ENCODE measurements at places on chromosomes 12 and 14.

DNA sequence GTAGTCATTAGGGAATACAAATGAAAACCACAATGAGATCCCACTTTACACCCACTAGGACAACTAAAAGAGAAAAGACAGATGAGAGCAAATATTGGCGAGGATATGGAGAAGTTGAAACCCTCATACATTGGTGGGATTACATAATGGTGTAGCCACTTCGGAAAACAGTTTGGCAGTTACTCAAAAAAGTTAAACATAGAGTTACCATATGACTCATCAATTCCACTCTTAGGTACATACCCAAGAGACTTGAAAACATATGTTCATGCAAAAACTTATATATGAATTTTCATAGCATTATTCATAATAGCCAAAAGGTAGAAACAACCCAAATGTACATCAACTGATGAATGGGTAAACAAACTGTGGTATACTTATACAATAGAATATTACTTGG, 27.1 kb downstream of the ALDH1L2 start:
- no peak for DNase-seq

DNA sequence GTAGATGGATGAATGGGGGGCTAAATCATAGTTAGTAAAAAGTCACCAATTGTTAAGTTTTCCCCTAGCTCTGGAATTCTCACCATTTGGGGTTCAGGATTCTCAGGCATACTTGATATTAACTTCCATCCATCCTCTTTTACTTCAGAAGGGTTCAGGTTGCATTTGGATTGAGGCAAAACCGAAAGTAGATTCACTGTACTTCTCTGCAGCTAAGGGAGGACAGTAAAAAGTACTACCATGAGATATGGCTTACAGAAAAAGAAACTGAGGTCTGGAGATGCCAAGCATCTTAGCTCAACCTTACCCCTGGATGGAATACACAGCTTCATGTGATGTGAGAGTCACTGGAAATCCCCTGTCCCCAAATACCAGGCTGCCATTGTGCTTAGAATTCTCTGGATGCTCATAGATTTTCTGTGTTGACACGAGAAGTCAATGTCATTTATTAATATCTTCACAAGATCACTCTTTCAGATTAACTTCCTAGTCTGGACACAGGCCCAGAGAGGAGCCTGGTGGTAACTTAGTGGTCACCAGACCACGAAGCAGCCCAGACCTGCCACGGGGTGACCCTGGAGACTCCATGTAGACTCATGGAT, 87.1 kb downstream of the SSPN start:
- no peak for DNase-seq

DNA sequence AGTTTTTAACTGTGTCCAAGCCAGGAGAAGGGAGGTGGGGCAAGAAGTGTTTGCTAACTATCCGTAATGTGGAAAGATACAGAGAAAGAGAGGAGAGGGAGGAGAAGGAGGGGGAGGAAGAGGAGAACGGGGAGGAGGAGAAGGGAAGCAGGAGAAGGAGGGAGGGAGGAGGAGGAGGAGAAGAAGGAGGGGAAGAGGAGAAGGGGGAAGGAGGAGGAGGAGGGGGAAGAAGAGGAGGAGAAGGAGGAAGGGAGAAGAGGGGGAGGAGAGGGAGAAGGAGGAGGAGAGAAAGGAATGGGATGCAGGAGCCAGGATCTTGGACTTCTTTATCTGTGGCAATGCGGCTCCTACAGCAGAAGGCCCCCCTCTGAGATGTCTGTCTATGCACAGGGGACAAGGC, 510.3 kb upstream of the CCDC196 start:
- no peak for DNase-seq

GRCh38 chr14:67373347-67373746, 13.2 kb downstream of the EIF2S1 start:
- DNase-seq, result no peak

- DNase-seq, result no peak
Measured at GRCh38 chr12:15592934-15593333, 196.3 kb downstream of the EPS8 start.

DNA sequence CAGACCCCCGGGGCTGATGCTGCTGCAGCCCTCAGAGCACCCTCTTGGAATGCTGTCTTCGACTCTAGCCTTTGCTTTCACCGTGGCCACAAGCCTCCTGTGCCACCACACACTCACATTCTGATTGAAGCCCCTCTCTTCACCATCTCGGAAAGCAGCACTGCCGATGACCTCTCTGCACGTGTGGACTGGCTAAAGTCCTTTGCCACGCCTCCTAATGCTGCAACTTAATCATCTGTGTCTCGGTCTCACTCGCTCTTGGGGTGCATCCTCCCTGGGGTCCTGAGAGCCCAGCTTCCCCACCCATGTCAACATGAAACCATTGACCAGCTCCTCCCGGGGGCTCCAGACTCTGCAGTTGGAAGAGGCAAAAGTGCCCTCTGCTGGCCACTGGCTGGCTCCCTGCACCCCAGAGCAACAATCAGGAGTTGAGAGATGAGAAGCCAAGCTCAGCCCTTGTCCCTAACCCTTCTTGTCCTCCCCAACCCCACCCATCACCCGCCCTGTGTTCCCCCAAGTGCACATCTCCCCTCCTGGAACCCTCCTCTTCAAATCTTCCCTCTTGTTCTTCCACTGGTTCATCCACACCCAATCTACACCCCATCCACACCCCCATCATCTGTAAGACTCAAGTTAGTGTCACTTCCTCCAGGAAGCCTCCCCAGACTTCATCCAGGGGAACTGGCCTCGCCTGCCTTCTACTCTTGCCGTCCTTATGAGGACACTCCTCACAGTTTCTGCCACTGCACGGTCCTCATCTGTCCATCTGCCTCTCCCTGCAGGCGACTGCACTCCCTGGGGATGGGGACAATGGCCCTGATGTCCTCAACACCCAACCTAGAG, 23.6 kb upstream of the FAM181A start:
- no peak for DNase-seq

- no peak for DNase-seq
Measured at GRCh38 chr12:88726806-88727720, 146.8 kb upstream of the KITLG start.

DNA sequence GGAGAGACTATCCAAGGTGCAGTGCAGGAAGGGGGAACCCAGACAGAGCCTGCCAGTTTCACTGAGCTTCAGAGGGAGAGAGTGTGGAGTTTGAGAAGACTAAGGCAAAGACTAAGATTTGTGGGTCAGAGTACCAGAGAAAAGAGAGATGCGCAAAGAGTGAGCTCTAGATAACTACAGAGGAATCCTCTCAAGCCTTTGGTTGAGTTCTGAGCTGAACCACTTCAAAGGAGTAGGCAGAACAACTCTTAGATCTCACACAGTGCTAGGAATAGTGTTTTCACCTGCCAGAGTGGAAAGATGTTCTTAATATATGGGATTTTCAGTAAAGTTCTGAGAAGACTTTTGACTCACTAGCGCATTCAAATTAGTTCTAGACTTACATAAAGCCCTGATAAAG, 10.7 kb upstream of the M6PR start:
- no peak for DNase-seq

DNA sequence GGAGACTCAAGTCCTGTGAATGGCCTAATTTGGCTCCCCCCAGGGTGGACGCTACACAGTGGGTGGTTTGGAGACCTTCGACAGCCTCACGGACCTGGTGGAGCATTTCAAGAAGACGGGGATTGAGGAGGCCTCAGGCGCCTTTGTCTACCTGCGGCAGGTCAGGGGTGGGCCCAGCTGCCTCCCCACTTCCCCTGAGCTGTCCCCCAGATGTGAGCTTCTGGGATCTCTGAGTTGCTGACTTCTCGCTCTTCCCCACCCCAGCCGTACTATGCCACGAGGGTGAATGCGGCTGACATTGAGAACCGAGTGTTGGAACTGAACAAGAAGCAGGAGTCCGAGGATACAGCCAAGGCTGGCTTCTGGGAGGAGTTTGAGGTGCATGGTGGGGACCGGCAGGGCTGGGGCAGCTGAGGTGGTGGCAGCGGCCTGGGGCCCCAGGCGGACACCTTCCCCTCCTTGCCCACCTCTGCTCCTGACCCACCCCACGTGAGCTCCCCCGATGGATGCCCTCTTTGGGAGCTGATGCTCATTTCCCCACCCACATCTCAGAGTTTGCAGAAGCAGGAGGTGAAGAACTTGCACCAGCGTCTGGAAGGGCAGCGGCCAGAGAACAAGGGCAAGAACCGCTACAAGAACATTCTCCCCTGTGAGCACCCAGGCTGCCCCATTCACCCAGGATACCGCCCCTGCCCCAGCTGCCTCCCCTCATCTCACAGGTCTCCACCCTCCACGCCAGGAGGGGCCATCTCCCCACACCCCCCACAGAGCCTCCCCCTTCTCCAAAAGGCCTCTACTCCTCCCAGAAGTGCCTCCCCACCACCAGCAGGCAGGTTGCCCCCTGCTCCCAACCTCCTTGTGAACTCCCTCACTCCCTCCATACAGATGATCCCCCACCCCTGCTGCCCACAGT, 4.2 kb downstream of the PTPN6 start:
- DNase-seq, result no peak

- no peak for DNase-seq
Measured at GRCh38 chr14:105094193-105094907, 29.1 kb upstream of the GPR132 start.

GRCh38 chr14:104304451-104305351, 166.3 kb downstream of the KIF26A start:
- DNase-seq, result no peak

DNA sequence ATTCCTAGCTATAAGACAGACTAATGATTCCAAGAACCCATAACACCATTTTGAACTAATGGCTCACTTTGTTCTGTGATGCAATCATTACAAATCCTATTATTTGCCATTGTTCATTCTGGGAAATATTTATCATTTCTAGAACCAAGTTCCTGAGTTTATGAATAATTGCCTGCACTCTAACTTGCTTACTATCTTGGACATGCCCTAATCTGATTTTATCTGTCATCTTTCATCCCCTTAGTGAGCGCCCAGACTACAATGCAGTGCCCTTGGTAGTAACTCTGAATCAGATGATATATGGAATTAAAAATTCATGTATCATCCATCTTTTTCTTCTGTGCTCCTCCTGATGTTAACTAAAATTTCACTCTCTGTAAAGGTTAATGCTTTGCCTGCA, 703.1 kb upstream of the MDGA2 start:
- DNase-seq, result no peak
